ENCODE measurements at places on chromosomes 7 and 10. TPM values are rescaled to one million over a fixed set of nuclear protein-coding genes. Genes with fewer than 3 reads are reported as not detected.

The ICA1 gene
- 1.0 TPM for total RNA-seq

The ZNF716 gene
- not detected for total RNA-seq

The DLX5 gene
- not detected for total RNA-seq

The MBL2 gene
- not detected for total RNA-seq

The LDB1 gene
- 24.3 TPM for total RNA-seq

The MACC1 gene
- not detected for total RNA-seq

The ANKRD30A gene
- total RNA-seq: 1.0 TPM

The SORCS1 gene
- total RNA-seq: not detected

The AVPI1 gene
- 96.2 TPM for total RNA-seq

The DPCD gene
- 37.9 TPM for total RNA-seq

The NEBL gene
- total RNA-seq: 8.2 TPM

The GLCCI1 gene
- 1.1 TPM for total RNA-seq

The SFRP4 gene
- 7.7 TPM for total RNA-seq

The IFT22 gene
- 55.2 TPM for total RNA-seq

The OPN4 gene
- not detected for total RNA-seq

The STYXL1 gene
- 50.3 TPM for total RNA-seq

The EPHB6 gene
- total RNA-seq: 0.17 TPM

The UFSP1 gene
- total RNA-seq: 3.1 TPM

The SLK gene
- total RNA-seq: 35.9 TPM

The CTAGE15 gene
- total RNA-seq: not detected

The SKAP2 gene
- 21.3 TPM for total RNA-seq

The ZNF736 gene
- total RNA-seq: not detected

The MRPS24 gene
- 205 TPM for total RNA-seq

The IDI2 gene
- total RNA-seq: not detected

The CCDC172 gene
- total RNA-seq: not detected

The CYP2C18 gene
- 0.11 TPM for total RNA-seq

The MYL10 gene
- not detected for total RNA-seq

The ATOH7 gene
- total RNA-seq: 0.22 TPM

The NEUROD6 gene
- total RNA-seq: not detected

The ASIC3 gene
- total RNA-seq: 9.5 TPM

The MCMBP gene
- 89.8 TPM for total RNA-seq

Measured in A549 treated with ZK216348 at 1 μM for 4 hours (cell line).